ELF-1 (cell line): ENCODE measurements at places on chromosomes 5 and 9.

- DNase-seq = no peak
These were observed 26.8 kb upstream of the PPP2CA start for GRCh38 chr5:134252671-134253070.

DNA sequence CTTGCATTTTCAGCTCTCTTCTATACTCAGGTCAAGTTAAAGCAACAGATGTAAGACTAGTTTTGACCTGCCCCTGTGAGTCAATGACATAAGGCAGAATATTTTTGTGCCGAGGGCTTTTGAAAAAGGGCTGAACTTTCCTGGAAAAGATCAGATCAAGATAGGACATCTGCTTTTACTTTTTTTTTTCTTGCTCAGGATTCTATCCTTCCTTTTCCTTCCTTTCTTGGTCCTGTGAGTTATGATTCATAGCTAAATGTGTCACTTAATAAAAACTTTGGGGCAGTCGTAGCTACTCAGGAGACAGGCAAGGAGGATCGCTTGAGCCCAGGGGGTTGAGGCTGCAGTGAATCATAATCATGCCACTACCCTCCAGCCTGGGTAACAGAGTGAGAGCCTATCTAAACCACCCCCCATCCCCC, 84.3 kb upstream of the BRINP1 start:
- DNase-seq = no peak

DNA sequence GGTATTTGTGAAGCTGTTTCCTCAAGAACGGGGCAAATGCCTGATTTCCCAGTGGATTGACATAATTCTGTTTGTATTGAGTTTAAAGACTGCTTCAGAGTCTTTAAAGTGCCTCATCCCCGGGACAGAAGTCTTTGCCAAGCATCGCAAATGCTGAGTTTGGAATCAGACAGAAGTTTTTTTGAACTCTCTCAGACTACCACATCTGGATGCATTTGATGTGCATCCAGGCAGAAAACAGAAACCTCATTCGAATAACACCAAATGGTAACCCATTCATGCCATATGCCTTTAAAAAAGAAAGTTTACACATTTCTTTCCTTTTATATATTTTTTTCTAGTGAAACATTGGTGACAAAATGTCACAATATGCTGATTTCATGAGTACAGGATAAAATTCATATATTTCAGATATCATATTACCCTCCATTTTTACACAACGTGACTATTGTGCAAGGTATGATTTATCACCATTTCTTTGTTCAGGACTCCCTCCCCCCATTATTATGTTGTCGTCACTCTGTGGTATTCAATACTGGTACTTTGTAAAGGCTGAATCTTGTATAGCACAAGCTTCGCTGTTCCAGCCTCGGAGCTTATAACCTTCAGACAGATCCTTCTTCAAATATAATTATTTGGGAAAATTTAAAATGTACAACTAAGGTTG, 91.1 kb downstream of the ZNF608 start:
- no peak for DNase-seq

- no peak for DNase-seq
These were observed 221.6 kb downstream of the NFIB start for GRCh38 chr9:14092344-14092743.

DNA sequence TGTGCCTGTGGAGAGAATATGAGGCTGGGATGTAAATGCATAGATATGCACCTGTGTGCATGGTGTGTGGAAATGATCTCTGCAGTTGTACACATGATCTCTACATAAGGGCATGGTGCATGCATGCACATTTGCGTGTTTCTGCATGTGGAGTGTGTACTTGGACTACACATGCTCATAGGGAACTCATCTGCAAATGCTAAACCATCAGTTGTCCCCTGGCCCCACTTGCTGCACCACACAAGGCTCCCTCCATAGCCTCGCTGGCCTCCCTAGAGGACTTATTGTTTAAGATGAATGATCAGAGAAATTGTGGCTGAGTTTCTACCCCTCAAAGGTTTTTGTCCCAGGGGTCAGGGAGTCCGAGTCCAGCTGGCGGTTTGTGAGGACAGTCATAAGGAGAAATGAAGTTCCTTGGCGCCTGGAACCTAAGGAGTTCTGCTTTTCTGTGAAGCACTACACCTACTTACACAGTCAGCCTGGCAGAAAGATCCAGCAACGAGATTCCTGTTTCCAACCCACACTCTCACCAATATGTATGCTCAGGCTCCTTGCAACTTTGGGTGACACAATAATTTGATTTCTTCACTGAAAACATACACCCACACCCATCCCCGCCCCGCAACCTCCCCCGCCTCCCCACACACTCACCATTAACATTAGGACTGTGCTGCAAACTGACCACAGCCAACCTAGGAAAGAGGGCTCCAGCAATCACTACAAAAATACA, 79.9 kb upstream of the CPEB4 start:
- no peak for DNase-seq

GRCh38 chr5:180120237-180121101, 48.9 kb upstream of the RNF130 start:
- DNase-seq = no peak

GRCh38 chr9:134561427-134562145, 80.0 kb upstream of the COL5A1 start:
- DNase-seq = no peak

GRCh38 chr9:75147638-75148037, 59.3 kb downstream of the OSTF1 start:
- no peak for DNase-seq
